Sigmoid colon (tissue), 7 donors: ENCODE measurements at places on chromosomes 4 and X. TPM values are rescaled to one million over a fixed set of nuclear protein-coding genes. Genes with fewer than 3 reads are reported as not detected.

GRCh38 chrX:123340696-123341095 is 156.6 kb downstream of the GRIA3 start:
- DNase-seq, result no peak

DNA sequence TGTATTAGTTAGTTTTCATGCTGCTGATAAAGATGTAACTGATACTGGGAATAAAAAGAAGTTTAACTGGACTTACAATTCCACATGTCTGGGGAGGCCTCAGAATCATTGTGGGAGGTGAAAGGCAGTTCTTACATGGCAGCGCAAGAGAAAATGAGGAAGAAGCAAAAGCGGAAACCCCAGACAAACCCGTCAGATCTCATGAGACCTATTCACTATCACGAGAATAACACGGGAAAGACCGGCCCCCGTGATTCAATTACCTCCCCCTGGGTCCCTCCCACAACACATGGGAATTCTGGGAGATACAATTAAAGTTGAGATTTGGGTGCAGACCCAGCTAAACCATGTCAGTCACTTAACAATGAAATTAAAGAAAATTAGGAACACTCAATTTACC is 499.1 kb downstream of the FSTL5 start:
- no peak for DNase-seq

DNA sequence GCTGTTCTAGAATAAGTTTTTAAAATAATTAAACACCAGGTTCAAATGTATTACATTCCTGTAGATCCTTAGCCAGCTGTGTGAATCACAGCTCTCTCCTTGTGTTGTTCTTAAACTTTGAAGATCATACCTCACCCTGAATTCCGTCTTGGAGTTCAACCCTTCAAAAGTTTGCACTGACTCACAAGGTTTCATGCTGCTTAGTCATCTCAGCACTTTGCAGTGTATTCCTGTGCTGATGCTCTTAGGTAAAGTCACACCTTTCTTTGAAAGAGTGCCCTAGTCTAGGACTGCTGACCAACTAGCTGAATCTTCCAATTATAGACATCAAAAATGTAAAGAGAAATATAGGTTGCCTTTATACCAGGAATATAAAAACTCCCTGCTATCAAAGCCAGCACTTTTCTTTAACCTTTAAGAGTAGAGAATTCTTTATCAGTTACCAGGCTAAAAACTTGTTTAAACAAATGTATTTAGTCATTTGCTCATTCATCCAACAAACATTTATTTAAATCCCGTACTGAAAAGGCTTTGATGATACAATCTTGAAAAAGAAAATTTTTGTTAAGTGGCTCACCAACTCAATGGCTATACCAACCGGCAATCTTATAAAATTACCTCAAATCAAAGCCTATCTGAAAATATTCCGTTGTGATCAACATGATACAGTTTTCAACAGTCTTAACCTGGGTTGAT is 169.7 kb downstream of the RAP1GDS1 start:
- no peak for DNase-seq

GRCh38 chr4:175935016-175935661 is 123.1 kb upstream of the GPM6A start:
- no peak for DNase-seq

GRCh38 chr4:70815370-70815769 is 24.3 kb downstream of the GRSF1 start:
- DNase-seq, result no peak

DNA sequence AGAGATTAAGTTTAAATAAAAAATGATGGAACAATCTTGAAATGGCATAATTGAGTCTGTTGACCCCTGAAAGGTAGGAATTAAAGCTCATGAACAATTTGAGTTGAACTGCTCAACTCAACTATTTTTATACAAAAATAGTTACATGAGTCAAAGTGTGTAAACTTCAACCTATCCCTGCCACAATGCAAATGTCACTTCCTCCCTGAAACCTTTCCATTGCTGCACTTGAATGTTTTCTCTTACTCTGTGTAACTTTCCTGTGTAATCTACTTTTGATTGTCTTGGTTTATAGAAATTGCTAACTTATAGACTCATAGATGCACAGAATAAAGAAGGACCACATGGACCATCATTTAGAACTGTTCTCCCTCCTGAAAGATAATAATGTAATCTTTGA is 218.5 kb downstream of the GBA3 start:
- no peak for DNase-seq

DNA sequence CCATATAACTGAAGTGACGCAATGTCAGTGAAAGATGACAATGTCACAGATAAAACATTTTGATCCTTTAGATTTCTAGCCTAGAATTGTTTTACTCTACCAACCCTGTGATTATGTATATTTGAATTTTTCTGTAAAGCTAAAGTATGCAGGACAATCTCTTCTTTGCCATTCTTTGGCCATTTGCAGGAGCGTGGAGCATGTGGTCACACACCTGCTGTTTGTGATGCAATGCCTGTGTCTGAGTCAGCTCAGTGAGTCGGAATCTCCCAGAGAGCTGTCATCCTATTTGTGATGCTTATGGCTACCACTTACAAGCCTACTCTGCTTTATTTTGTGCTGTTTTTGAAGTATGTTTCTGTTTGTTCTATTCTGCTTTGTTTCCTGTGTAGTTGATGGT is 214.5 kb downstream of the NAF1 start:
- no peak for DNase-seq

- no peak for DNase-seq
Observed at GRCh38 chrX:24672701-24673190, 21.0 kb upstream of the POLA1 start.

GRCh38 chrX:18674417-18674787 is 2.5 kb upstream of the RS1 start:
- peak; percentile 66 for DNase-seq

GRCh38 chr4:14343961-14344360 is 658.3 kb upstream of the CPEB2 start:
- no peak for DNase-seq

DNA sequence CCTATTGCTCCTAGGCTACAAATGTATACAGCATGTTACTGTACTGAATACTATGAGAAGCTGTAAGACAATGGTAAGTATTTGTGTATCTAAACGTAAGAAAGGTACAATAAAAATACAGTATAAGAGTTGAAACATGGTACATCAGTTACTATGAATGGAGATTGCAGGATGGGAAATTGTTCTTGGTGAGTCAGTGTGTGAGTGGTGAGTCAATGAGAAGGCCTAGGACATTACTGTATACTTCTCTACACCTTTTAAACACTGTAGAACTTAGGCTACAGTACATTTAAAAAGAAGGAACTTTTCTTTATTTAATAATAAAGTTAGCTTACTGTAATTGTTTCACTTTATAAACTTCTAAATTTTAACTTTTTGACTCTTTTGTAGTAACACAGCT is 2603.2 kb downstream of the PCDH7 start:
- DNase-seq, result no peak

GRCh38 chr4:72326692-72327632 is 242.1 kb downstream of the ADAMTS3 start:
- DNase-seq, result no peak

DNA sequence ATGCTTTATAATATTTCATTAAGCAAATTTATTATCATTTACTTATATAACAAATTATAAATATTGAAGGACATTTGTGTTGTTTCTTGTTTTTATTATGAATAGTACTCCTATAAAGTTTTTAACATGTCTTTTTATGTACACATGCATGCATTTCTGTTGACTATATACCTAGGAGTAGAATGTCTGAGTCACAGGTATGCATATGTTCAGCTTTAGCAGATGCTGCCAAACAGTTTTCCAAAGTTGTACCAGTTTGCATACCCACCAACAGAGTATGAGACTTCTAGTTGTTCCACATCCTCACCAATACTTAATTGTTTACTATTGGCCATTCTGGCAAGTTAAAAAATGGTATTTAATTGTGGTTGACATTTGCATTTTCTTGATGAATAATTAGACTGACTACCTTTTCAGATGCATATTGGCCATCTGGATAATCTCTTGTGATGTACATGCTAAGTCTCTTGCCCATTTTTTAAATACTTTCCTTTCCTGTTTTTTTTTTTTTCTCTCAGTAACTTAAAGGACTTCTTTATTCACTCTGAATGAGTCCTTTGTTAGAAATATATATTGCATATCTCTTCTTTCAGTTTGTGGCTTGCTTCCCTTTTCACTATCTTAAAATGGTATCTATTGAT is 132.2 kb upstream of the TRIM2 start:
- DNase-seq, result no peak

GRCh38 chrX:137479386-137479785 is 86.5 kb upstream of the ZIC3 start:
- no peak for DNase-seq

GRCh38 chr4:159232465-159233106 is 129.7 kb downstream of the RAPGEF2 start:
- DNase-seq, result no peak

DNA sequence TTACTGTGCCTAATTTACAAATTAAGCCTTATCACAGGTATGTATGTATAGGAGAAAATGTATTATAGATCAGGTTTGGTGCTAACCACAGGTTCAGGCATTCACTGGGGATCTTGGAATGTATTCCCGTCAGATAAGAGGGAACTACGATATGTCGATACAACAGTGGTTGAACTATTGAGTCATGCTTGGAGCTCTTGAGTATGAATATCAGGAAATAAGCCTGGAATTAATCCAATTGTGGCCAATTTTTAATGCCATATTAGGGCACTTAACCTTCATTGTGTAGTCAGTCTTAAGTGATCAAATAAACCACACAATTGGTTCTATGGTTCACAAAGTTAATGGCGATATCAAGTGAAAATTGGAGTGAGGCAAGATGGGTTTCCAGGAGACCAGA is 556.5 kb downstream of the IL1RAPL1 start:
- no peak for DNase-seq

GRCh38 chr4:55571806-55572205 is 20.2 kb downstream of the PDCL2 start:
- no peak for DNase-seq

DNA sequence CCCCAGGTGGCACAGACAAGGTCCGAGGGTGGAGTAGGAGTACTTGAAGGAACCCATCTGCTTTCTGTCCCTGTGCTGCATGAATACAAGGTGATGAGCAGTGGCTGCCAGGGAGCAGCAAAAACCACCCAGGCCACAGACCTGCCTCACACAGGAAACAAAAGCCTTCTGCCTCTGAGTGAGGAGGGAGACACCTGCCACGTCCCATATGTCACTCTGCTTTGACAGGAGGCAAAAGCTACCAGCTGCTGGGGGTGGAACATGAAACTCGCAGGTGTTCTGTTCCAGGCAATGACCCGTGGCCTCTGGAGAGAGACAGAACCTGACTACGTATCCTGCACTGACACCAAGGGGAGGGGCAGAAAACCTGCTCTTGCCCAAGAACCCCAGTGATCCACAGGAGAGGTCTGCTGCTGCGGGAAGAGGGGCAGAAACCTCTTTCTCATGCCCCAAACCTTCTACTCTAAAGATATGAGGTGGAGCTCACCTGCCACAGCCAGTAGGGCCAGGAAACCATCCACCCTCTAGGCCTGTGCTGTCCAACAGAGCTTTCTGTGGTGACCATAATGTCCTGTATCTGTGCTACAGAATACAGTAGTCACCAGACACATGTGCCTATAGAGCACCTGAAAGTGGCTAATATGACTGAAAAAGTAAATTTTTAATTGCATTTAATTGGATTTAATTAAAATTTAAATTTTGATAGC is 172.9 kb downstream of the PRDM5 start:
- DNase-seq, result no peak

GRCh38 chr4:85762529-85762871 is 287.6 kb downstream of the ARHGAP24 start:
- no peak for DNase-seq

DNA sequence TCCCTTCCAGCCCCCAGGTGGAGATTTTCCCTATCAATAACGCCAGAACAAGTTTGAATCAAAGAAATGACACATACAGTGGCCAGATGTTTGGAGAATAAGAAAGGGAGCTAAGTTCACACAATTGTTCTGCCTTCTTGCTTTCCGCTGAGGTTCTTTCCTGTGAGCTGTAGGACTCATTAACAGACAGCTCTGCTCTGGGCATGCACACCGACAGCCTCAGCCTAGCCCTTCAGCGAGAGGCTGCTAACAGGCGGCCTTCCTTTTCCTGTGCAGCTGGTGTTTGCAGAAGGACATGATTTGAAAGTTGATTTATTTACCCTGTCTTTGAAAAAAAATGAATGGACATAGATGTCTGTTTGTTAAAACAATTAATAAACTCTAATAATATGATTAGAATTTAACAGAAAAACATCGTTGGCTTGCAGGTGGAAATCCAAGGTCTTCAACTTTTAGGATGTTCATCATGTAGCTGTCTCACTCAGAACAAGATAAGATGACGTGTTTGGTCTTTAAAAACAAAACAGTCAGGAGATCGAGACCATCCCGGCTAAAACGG is 183.3 kb downstream of the KDR start:
- DNase-seq, result no peak

GRCh38 chrX:23317799-23318724 is 16.6 kb upstream of the PTCHD1 start:
- DNase-seq, result no peak

DNA sequence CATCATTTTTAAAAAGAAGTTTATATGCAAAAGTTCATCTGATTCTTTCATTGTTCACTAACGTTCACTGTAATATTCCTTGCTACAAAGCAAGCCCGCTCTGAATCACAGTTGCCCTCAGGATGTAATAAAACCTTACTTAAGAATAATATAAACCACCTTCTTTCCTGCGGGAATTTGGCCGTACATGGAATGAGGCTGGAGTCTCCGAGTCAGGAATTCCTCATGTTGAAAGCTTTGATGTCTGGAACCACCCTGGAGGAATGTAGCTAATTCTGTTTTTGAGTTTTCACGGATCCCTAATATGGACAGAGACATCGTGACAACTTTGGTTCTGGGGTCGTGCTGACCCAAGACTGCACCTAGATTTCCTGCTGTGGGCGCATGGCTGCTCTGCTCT is 58.5 kb downstream of the CRLF2 start:
- no peak for DNase-seq

DNA sequence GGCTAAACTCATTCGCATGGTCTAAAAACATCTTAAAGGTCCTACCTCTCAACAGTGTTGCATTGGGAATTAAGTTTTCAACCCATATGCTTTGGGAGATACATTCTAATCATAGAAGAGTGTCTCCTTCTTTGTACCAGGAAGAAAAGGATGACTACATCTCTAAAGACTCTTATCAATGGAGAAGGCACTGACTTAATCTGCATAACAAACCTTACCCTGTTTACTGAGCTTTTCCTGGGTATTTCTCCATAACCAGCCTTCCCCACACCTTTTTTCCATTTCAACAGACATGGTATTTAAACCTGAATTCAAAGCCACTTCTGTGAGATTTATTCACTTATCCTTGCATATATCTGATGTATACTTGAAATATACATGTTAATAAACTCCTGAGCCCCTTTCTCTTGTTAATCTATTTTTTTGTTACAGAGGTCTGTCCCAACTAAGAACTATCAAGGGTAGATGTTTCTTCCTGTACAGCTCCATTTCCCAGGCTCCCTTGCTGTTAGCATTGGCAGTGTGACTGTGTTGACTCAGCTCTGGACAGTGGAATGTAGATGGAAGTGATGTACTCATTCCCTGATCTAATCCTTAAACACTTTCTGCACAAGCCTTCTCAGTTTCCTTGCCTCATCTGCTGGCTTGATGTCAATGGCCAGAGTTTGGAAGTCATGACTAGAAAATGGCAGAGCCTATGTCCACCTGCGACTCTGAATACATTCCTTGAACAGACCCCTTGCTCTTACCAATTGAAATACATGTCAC is 148.9 kb upstream of the CPEB2 start:
- DNase-seq, result no peak

UGT2A1 gene
- not detected for total RNA-seq

PPP2R2C gene
- total RNA-seq, result 0.49 TPM

STK32B gene
- total RNA-seq, result 1.5 TPM

IRAK1 gene
- total RNA-seq, result 41.7 TPM

POU4F2 gene
- not detected for total RNA-seq

BEX5 gene
- total RNA-seq, result 2.3 TPM

BRS3 gene
- total RNA-seq, result not detected

MAGEC2 gene
- not detected for total RNA-seq

PGAM4 gene
- total RNA-seq, result not detected

DUSP9 gene
- not detected for total RNA-seq
